ENCODE measurements at places on chromosomes 5 and 9.

DNA sequence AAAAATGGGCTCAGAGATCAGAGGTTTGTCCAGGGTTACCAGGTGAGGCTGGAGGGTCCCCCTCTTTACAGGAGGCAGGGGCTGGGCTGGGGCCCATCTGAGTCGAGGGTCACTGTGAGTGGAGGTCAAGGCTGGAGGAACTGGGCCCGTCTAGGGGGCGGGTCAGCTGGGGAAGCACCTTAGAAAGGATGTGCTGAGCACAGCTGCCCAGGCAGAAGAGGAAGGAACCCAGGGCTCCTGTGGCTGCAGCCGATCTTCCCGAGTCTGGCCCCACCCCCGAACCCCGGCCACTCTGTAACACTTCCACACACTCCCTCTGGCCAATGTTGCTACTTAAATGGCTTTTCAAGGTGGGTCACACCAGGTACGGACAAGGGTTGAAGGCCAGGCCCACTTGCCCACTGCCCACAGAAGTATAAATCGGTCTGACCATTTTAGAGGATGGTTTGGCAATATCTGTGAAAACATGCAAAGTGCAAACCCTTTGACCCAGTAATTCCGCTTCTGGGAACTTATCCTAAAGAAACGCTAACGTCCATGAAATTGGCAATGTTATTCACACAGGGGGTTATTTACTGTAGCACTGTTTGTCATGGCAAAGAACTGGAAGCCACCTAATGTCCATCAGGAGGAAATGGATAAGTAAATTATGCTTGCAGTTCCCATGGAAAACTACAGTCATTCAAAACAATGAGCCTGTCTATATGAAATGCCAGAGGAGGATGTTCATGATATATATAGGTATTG lies 30.5 kb upstream of the EEIG1 start:
- DNase-seq = no peak

DNA sequence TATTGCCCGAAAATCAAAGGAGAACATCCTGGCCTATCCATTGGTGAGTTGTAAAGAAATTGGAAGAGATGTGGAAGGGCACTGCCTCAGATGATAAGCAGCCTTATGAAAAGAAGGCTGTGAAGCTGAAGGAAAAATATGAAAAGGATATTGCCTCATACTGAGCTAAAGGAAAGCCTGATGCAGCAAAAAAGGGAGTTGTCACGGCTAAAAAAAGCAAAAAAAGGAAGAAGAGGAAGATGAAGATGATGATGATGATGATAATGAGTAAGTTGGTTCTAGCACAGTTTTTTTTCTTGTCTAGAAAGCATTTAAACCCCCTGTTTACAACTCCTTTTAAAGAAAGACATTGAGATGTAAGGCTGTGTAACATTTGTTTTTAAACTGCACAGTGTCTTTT lies 59.8 kb upstream of the ZBED3 start:
- DNase-seq = no peak

GRCh38 chr9:128056086-128056485 lies 11.0 kb downstream of the NAIF1 start:
- DNase-seq = no peak

DNA sequence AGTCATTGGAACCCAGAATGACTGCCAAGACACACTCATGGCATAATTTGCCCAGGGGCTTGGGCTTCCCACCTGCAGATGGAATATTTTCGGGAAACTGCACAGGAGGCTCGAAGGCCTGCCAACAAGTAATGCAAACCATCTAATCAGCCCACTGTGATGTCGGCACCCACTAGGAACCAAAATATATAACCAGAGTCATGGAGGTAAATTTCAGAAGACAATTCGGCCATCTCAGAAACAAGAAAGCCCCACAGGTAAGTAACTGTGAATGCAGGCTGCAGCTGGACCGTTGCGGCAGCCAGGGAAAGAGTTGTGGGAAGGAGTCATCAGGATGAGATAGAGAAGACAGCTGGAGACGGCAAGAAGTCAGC lies 264.4 kb downstream of the SYK start:
- DNase-seq = no peak

DNA sequence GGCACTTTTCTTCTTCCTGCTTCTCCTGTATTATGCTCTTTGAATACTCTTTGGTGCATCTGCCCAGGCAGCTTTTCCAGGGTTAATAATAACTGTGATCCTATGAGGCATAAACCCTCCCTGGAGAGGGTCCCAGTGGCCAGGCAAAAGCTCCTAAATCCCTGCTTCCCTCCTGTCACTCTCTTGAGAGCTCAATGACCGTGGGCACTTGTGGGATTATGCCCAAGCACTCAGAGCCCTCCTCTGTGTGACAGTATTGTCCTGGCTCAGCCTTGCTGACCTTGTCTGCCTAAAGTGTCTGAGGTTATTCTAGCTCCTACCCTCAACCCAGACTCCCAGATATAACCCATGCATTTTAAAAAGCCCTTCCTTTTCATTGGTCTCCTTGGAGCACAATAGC lies 51.9 kb downstream of the GALNT10 start:
- DNase-seq = no peak

GRCh38 chr5:107213025-107213424 lies 457.7 kb downstream of the EFNA5 start:
- no peak for DNase-seq

DNA sequence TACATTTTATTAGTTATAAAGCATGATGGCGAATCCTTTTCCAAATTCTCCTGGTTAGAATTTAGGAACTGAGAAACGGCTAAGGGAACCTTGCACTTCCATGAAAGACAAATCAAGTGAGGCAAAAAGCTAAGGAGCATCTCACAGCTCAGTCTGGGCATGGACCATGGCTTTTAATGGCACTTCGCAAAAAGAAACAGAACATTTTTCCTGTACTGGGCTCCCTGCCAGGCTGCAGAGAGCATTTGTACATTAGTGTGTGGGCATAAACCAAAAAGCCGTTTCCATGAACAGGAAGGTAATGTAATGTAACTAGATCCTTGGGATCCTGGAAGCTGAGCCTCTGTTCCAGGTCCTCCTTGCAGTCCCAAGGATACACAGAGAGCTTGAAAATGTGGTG lies 354.2 kb downstream of the MRPS30 start:
- no peak for DNase-seq

DNA sequence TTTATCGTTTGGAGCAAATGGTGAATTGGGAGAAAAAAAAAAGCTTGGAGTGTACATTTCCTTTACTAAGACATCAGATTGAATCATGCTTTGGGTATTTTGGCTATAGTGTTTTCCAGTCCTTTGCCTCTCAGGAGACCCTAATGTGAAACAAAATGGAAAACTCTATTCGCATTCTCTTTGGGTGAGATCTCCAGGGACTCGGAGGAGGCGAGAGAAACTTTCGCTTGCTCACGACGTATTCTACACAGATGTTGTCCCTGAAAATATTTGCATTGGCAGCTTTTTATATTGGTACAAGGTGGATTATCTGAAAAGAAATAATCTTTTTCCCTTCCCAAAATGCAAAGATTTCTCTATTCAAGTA lies 1240.1 kb upstream of the WWC1 start:
- no peak for DNase-seq

GRCh38 chr5:38660194-38660668 lies 103.8 kb upstream of the LIFR start:
- peak; percentile 98 for DNase-seq

GRCh38 chr5:177124486-177124991 lies 9.0 kb upstream of the NSD1 start:
- no peak for DNase-seq

DNA sequence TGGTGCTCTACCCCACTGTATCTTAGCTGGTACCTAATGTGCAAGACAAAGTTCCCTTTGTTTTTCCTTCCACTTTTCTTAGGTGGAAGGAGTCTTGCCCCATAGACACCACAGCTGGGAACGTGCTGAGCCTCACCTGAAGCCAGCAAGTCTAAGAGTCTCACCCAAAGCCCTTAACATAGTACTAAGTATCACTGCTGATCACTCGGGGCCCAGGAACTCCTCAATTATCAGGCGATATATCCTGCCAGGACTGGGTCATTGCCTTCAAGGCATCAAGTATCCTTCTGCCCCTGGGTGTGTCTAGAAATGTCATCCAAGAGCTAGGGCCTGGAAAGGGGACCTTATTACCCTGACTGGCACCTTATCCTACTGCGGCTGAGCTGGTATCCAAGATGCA lies 123.9 kb downstream of the PTPRD start:
- no peak for DNase-seq

DNA sequence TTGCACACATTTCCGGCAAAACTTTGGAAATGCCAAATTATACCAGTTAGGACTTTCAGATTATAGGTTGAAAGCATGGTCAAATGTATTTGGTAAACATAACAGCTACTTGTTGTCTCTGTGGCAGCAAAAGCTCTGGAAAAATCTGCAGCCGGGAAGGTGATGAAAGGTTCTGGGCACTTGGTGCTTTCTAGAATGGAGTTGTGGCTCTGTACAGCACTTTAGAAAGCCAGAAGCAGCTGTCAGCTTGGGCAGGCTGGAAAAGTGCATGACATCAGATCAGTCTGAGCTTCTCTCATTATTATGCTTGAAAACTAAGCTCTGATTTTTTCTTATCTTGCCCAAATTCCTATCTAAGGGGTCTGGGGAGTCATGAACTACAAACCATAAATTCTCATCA lies 118.6 kb upstream of the MAST4 start:
- DNase-seq = no peak

- DNase-seq = no peak
Measured at GRCh38 chr5:10702911-10703491, 58.0 kb downstream of the DAP start.

DNA sequence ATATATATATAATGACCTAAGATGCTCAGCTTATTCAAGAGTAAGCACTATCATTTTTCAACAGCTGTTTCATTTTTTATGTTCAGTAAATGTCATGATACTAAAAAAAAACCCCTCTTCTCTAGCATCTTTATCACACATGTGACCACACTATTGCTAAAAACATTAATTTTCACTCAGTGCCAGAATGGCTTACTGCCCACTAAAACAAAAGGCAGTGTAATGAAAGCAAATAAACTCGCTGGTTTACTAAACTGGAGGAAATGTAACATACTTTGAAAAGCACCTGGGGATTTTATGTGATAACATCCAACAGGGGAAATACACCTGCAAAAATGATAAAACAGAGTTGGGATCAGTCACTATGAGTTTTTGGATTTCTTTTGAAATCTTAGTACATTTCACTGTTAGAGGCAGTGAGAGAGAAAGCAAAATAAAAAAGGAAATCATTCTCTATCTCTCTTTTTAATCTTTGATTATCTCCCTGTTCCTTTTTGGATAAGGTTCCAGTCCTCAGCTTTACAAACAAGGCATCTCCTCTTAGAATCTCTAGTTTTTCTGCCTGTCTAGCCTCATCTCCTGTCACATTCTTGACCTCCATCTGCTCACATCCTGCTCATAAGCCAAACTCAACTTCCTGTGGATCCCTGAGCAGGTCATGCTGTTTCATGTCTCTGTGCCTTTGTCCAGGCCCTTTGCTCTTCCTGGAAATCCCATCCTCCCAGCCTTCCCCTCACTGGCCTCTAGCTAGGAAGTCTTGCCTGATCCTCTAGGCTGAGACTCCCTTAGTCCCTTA lies 338.0 kb downstream of the MAN2A1 start:
- no peak for DNase-seq

GRCh38 chr9:69283003-69283402 lies 42.0 kb upstream of the ENTREP1 start:
- DNase-seq = no peak
